MV-4-11 (cell line): ENCODE measurements at places on chromosomes 4 and X.
A peak's percentile ranks its signal among the peaks of the same experiment; 100 is the strongest.

- no peak for DNase-seq
Observed at GRCh38 chrX:113804819-113805218, 779.1 kb upstream of the HTR2C start.

- no peak for DNase-seq
Observed at GRCh38 chr4:13627178-13627605, 333 bp downstream of the BOD1L1 start.

DNA sequence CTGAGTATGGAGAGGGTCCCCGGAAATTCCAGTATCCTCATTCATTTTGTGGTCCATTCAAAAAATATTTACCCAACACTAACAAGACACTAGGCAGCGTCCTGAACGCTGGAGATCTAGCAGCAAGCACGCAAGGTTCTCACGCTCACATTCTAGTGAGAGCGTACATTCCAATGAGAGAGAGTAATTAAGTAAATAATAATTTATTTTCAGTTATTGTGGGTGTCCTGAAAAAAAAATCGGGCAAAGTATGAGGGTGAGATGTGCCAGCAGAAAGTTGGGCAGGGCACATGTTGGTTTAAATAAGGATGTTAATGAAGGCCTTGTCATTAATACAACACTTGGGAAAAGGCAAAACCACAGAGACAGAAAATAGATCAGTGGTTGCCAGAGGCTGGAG is 4.0 kb upstream of the TMEM156 start:
- no peak for DNase-seq

DNA sequence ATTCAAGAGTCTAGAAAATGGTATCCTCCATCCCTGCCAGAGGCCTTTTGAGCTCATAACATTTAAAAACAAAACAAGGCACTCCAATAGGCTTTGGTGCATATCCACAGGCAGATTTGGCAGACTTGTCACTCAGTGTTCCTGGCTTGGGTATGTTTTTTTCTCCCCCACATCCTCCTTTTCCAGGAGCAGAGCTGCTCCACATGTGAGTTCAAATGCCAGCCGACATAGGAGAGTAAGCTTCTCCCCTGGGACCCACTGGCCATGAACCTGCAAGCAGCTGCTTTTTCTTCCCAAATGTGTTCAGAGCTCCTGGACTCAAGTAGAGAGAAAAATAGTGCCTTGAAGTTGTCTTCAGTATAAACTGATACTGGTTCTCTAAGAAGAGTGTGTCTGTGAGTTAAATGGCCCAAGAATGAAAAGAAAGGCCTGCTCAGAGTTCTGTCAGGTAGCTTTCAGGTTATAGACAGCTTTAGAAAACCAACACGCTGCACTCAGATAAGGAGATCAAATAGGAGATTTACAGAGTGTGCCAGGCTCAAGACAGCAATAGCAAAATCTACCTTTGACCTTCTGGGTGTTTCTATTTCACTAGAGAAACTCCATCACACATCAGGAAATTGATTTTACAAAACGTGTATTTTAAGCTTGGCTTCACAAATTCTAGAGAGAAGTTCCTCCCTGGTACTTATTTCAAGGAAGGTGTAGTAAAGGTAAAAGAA is 162.5 kb upstream of the GALNT7 start:
- no peak for DNase-seq

GRCh38 chr4:139685180-139685579 is 19.6 kb downstream of the MGST2 start:
- peak; percentile 80 for DNase-seq

GRCh38 chr4:178339769-178340168 is 897.5 kb upstream of the AGA start:
- DNase-seq, result no peak

DNA sequence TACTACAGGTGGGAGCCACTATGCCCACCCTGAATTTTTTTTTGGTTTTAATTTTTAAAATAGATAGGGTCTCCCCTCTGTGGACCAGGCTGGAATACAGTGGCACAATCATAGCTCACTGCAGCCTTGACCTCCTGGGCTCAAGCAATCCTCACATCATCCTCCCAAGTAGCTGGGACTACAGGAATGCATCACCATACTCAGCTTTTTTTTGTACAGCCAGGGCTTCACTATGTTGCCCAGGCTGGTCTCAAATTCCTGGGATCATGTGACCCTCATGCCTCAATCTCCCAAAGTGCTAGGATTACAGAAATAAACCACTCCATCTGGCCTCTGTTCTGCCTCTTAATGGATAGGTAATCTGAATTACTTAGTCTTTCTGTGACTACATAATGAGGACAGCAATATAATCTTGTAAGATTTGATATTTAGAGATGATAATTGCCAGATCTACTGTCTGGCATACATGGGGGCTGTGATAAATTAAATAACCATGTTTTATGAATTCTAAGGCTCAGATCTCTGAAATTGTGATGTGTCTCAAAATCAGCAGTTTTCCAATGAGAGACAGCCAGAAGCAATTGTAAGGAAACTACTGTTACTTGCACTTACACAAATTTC is 26.7 kb downstream of the PDS5A start:
- no peak for DNase-seq

- no peak for DNase-seq
Observed at GRCh38 chrX:110032534-110033147, 29.7 kb downstream of the TMEM164 start.
